ENCODE measurements at places on chromosomes 6 and 20.

GRCh38 chr6:138346302-138347195 is 31.2 kb upstream of the SMIM28 start:
- no peak for DNase-seq

GRCh38 chr6:133893946-133894345 is 5.0 kb downstream of the TCF21 start:
- DNase-seq: no peak

DNA sequence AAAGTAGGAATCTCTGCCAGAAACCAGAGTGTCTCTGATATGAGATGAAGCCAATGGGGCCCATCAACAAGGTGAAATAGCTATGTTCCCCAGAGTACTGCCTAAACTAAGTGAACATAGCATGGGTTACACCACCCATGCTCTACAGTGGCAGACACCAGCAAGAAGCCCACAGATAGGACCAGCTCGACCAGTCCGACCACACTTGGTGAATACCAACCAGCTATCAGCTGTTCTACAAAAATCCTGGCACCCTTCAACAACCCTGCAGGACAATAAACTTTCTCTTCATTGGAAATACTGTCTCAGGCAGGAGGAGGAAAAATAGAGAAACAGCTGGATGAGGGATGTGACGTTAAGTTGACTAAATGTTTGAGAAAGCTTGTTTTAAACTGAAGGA is 311.4 kb downstream of the EPM2A start:
- no peak for DNase-seq

DNA sequence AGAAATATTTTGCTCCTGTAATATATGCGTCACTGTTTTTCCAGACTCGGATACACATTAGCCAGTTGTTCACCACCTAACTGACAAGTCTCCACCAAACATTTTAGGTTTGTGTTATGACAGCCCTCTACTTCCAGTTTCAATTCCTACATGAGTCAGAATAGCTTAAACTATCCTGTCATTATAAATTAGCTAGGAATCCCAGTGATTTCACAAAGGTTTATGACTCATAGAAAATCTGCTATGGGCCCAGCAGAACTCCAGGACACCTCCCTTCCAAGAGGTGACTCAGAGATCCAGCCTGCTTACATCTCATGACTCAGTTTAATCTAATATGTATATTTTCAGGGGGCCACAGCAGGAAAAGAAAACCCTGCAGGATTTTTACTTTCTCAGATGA is 17.4 kb upstream of the PLCB4 start:
- no peak for DNase-seq

GRCh38 chr6:112929641-112930040 is 582.5 kb downstream of the RFPL4B start:
- DNase-seq: no peak

DNA sequence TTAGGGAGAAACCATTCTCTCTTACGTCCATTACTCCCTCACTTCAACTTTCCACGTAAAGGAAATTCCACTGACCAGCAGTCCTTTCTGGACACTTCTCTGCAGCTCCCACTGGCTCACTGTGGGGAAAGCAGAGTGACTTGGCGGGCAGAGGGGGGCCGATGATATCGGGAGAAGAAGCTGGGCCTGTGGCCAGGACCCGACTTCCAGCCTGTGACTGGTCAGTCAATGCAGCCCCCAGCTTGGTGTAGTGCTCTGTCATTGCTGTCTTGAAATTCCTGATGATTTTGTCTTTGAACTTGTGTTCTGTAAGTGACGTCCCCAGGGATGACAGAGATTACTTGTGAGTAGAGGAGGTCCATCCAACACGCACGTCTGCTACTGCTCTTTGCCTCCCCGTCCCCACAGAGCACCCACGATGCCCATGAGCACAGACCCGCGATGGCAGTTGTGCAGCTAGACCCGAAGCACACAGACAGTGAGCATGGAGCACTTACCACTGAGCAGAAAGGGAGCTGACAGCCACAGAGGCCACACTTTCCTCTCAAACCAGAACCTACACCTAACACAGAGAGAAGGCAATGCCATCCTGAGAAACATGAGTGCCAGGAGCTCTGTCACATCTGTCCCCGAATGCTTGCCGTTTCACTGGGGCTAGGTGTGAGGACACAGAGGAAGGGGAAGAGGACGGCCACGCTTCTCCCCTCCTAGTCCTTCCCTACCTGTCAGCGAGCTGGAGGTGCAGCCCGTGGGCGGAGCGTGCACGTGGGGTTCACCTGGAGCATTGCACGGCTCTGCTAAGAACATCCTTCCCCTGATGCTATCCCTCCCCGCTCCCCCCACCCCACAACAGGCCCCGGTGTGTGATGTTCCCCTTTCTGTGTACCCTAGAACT is 25.7 kb downstream of the DACT2 start:
- DNase-seq: no peak

DNA sequence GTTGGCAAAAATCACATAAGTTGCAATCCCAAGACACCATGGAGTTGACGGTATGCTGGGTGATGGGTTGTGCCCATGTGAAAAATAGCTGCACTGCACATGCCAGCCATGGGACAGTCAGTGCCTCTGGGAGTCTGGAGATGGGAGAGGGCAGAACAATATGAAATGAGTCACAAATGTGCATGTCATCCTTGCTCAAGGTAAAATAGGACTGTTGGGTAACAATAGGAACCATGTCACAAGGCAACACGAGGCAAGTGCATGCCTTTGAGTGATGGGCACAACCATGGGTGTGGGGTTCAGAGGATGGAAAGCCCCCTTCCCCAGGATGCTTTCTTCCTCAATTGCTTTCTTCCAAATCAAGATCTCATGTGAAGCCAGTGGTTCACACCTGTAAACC is 70.5 kb upstream of the PIM1 start:
- no peak for DNase-seq

- DNase-seq: no peak
Measured at GRCh38 chr6:35587167-35587566, 74.5 kb upstream of the TULP1 start.

Measured in GF-D8 (cell line).